Mesenteric fat pad (tissue), 1 donor: ENCODE measurements at places on chromosomes 11 and 22. TPM values are rescaled to one million over a fixed set of nuclear protein-coding genes. Genes with fewer than 3 reads are reported as not detected.

GRCh38 chr11:26330262-26330661 lies 1.7 kb upstream of the ANO3 start:
- DNase-seq, result no peak

GRCh38 chr11:88482871-88483301 lies 145.3 kb upstream of the CTSC start:
- DNase-seq, result no peak

- peak; percentile 86 for DNase-seq
These were observed 258.2 kb downstream of the BRD1 start for GRCh38 chr22:49569286-49570031.

DNA sequence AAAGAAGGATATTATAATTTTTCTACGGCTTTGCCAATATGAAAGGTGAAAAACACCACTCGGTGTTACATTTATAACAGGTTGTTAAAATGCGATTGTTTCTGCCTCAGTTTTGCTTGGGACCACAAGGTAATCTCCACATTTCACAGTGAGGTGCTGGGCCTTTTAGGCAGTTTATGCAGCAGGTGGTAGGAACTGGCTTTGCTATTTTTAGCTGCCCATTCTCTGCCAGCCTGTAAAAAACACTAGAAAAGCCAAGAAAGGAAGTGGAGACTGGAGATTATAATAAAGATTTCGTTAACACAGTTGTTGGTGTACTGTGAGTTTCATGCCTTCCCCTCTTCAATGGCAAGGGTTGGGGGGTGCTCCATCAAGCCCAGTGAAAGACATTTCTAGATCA lies 8.0 kb upstream of the MRPL16 start:
- no peak for DNase-seq

- DNase-seq, result no peak
These were observed 19.0 kb downstream of the ZMAT5 start for GRCh38 chr22:29747832-29748231.

DNA sequence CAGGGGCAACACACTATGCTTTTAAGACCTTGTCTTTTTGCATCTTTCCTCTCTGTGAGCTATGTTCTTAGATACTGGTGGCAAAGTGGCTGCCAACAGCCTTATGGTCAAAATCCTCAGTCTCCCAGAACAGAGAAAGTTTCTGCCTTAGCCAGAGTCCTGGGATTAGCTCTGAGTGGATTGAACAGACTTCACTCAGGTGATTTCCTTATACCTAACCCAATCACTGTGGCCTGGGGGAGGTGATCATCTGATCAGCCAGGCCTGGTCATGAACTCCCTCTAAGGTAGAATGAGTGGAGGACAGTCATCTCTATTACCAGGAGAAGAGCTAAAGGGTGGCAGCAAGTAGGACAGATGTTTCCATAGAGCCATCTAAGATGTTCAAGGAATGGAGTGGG lies 218.5 kb upstream of the E2F8 start:
- DNase-seq, result no peak

RTN4RL2 gene
- total RNA-seq, result 2.8 TPM

CDC42EP2 gene
- 88.4 TPM for total RNA-seq

NELL1 gene
- total RNA-seq, result not detected

ADM2 gene
- 0.42 TPM for total RNA-seq
